ENCODE measurements at places on chromosomes 2 and 18.

GRCh38 chr2:241298673-241299072, 16.8 kb downstream of the HDLBP start:
- H3K4me1 ChIP-seq = peaks cover 11% of the 10 kb centered on the region
- no peak for DNase-seq
- no peaks in the 10 kb centered on the region for H3K36me3 ChIP-seq
- H3K27me3 ChIP-seq = no peaks in the 10 kb centered on the region

DNA sequence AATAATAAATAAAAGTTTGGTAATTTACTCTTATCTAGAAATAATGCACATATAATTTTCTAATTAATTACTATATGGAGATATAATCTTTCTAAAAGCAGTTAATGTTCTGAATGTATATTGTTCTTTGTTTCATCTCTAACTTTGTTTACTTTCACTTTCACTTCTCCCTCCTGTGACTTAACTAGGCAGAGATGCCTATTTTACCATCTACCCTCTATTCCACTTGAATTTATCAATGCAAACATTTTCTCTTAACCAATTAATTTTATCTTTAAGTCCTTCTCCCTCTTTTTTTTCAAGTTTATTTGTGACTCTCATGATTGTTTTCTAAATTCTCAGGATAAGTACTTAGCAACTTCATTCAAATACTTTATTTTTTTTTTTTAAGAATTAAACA, 55.1 kb upstream of the IL1RL1 start:
- H3K27me3 ChIP-seq = peaks cover 13% of the 10 kb centered on the region
- H3K4me3 ChIP-seq = peak overlapping the region; percentile 22
- no peak overlapping the region for H3K27ac ChIP-seq
- no peaks in the 10 kb centered on the region for H3K36me3 ChIP-seq

- H3K36me3 ChIP-seq = no peaks in the 10 kb centered on the region
- no peaks in the 10 kb centered on the region for H3K27me3 ChIP-seq
- peaks cover 100% of the 10 kb centered on the region for H3K4me1 ChIP-seq
Measured at GRCh38 chr2:37664231-37664643, 7.2 kb downstream of the CDC42EP3 start.

DNA sequence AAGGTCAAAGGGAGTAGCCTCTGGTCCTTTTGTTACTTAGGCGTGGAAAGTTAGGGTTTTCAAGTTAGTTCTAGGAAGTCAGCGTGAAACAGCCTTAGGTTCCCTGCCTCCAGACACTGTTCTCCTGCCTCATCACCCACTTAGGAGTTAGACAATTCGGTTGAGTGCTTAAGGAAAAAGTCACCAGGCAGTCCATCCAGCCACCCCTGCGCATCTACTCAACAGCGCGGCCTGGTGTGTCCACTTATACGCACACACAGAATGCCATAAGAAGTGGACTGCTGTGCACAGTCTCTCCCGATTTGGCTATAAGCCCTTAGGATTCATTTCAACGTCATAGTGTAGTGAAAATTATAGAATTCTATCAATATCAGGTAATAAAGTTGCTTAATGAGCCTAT, 470.8 kb upstream of the TNP1 start:
- DNase-seq = no peak
- peaks cover 25% of the 10 kb centered on the region for H3K4me1 ChIP-seq
- no peaks in the 10 kb centered on the region for H3K36me3 ChIP-seq
- no peak overlapping the region for H3K4me3 ChIP-seq
- H3K27ac ChIP-seq = no peak overlapping the region

DNA sequence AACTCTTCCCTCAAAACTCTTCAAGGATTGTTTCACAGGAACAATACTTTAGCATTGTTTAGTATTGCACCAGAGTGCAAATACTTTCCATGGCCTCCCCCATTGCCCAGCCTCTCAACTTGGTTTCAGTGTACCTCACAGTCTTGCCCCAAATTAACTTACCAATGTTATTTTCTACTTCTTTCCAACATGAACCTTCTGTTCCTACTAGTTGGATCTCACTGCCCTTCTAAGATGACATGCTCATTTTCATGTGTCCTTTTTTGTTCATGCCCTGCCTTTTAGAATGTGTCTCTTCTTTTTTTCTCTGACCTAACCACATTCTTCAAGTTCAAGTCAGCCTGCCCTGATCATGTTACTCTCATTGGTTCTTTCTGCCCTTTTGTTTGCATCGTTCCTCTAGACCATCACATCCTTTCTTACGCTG, 4.1 kb downstream of the SPATS2L start:
- no peaks in the 10 kb centered on the region for H3K27me3 ChIP-seq
- peak overlapping the region; percentile 19 for H3K27ac ChIP-seq
- DNase-seq = no peak

- no peak overlapping the region for H3K4me3 ChIP-seq
- no peaks in the 10 kb centered on the region for H3K36me3 ChIP-seq
- no peaks in the 10 kb centered on the region for H3K27me3 ChIP-seq
Measured at GRCh38 chr18:57772387-57772799, 30.7 kb downstream of the ATP8B1 start.

GRCh38 chr2:65227020-65227455, 593 bp upstream of the ACTR2 start:
- H3K27me3 ChIP-seq = no peaks in the 10 kb centered on the region
- peak overlapping the region; percentile 99 for H3K4me3 ChIP-seq
- H3K36me3 ChIP-seq = peaks cover 15% of the 10 kb centered on the region
- peaks cover 50% of the 10 kb centered on the region for H3K4me1 ChIP-seq
- no peak for DNase-seq
- peak overlapping the region; percentile 98 for H3K27ac ChIP-seq

DNA sequence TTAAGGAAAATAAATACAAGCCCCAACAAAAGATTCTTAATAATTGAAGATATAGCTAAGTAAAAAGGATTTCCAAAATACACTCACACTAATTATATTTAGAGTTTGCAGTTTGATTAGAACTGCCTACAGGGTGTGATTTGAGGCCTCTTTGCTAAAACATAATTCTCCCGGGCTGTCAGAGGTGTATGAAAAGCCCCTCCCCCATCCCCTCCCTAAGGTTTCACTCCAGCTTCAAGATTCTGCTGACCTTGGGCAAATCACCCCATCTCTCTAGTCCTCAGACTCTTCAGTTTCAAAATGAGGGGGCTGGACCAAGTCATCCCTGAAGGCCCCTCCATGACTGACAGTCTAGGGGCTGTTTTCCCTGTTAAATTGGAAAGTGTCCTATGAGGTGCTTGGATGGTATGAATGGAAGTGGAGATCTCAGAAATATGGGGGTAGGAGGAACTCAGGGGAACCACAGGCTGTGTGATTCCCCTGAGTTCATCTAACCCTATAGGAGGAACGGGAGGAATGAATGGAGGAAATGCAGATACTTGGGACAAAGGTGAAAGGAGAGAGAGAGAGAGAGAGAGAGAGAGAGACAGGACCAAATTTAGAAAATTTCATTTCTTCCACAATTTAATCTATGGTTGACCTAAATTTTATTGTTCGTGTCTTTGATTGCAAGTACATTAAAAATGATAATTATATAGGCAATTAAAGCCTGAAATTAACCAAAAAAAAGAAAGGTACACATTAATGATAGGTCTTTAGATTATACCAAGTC, 107.5 kb downstream of the SPP2 start:
- H3K36me3 ChIP-seq = no peaks in the 10 kb centered on the region
- no peak overlapping the region for H3K4me3 ChIP-seq
- H3K27ac ChIP-seq = no peak overlapping the region
- peaks cover 20% of the 10 kb centered on the region for H3K27me3 ChIP-seq
- H3K4me1 ChIP-seq = no peaks in the 10 kb centered on the region

DNA sequence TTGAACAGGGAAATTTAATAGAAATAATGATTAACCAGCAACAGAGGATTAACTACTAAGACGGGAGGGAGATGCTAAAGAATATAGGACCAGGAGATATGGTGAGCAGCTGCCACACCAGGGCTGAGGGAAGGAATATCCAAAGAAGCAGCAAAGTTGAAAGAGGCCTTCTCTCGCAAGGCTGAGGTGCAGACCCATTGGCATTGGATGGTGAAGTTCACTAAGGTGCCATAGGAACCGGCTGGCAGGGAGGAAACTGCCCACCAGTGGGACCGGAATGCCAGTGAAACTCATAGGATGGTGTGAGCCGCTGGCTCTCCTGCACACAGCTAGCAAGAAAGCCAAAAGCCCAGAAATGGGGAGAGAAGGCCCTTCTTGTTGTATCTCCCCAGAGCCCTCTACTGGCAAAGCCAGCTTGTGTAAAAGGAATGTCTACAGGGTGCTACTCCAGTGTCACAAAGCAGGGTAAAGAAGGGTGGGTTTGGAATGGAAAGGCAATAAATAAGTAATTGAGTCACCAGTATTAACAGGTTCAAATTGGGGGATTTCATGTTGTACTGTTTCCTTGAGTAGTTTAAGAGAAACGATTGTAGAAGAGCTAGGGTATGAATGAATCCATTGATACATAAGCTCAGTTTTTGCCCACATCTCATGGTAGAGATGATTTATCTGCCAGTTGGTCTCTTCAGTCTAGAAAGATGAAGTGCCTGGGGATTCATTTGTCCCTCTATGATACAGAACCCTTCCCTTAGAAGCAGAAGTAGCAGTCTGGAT, 36.0 kb downstream of the FARP2 start:
- no peak for DNase-seq
- no peaks in the 10 kb centered on the region for H3K27me3 ChIP-seq
- peaks cover 7% of the 10 kb centered on the region for H3K36me3 ChIP-seq
- no peak overlapping the region for H3K4me3 ChIP-seq
- H3K4me1 ChIP-seq = peaks cover 7% of the 10 kb centered on the region

DNA sequence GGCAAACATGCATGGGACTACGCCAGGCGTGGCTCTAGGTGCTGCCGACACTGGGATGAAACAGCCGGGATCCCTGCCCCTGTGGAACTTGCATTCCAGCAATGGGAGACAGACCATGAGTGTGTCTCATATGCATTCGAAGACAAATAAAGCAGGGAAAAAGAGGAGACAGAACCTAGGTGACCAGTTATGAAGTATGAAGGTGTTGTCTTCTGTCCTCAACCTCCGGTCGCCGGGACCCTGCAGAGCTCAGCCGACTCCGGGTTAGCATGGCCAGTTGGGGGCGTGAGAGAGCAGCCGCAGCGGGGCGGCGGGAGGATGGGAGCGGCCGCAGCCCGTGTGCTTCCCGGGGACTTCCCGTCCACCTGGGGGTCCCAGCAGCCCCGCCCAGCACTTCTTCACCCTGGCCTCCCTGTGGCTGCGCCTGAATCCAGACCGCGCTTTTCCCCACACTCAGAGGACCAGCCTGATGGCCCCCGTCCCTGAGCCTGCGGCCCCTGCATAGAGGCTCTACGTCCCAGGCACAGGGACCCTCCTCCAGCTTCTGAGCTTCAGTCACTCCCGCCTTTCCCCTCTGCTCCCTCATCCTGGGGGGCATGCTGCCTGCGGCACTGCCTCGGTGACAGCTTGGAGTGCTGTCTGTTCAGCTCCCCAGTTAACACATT, 11.4 kb downstream of the ID2 start:
- no peak overlapping the region for H3K27ac ChIP-seq
- peak; percentile 29 for DNase-seq
- H3K4me3 ChIP-seq = peak overlapping the region; percentile 31
- no peaks in the 10 kb centered on the region for H3K4me1 ChIP-seq
- H3K36me3 ChIP-seq = no peaks in the 10 kb centered on the region
- H3K27me3 ChIP-seq = peaks cover 3% of the 10 kb centered on the region

- H3K27ac ChIP-seq = peak overlapping the region; percentile 75
- no peak overlapping the region for H3K4me3 ChIP-seq
- H3K4me1 ChIP-seq = peaks cover 50% of the 10 kb centered on the region
- H3K36me3 ChIP-seq = no peaks in the 10 kb centered on the region
Measured at GRCh38 chr18:10015941-10016819, 102.4 kb downstream of the VAPA start.

DNA sequence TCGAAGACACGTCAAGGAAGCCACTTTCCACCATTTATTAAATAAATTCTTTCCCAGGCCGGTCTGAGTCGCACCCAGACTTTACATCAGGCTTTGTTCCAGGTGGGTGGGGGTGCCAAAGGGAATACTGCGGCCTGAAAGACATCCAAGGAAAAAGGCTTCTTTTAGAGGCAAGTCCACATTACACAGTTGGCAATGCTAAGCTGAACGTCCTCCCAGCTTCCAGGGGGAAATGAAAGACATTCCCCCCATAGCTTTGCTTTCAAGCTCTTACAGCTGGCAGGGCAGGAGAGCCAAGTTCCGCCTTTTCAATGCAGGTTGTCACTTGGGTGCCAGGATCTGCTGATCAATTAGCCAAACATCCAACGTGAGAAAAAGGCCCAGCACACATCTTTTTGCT, 36.5 kb upstream of the PTPN4 start:
- no peak for DNase-seq
- H3K27ac ChIP-seq = no peak overlapping the region
- no peaks in the 10 kb centered on the region for H3K27me3 ChIP-seq
- H3K4me3 ChIP-seq = no peak overlapping the region
- no peaks in the 10 kb centered on the region for H3K4me1 ChIP-seq

DNA sequence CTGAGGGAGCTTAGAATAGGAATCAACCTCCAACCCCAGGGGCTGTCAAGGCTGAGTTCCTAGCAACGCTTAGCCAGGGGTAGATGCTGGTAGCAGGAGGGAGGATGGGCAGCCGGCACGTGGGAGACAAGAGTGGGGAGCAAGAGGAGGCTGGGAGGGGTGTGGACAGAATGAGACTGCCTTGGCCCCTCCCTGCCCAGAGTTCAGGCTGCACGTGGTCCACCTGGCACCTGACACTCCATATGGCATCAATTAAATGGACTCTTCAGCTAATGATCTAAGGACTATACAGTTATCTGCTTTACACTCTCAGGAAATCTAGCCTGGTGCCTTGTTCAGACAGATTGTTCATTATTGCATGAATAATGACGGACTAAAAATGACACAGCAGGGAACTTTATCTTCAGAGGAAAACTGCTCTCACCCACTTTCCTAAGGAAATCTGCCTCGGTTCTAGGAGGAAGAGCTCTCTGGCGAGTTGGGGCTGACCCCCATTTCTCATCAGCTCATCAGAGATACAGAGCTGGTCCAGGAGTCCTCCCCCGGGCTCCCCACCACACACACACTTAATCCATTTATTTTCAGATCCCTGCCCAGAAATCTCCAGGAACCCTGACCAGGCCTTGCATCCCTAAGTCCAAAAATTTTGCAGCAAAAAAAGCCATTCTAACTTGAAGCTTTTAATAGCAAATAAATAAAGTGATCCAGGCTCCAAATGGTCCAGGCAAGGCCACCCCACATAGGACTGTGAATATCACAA, 102.1 kb upstream of the CDC42EP3 start:
- no peak overlapping the region for H3K27ac ChIP-seq
- H3K4me3 ChIP-seq = no peak overlapping the region
- no peak for DNase-seq
- no peaks in the 10 kb centered on the region for H3K27me3 ChIP-seq
- H3K4me1 ChIP-seq = peaks cover 3% of the 10 kb centered on the region

- H3K27me3 ChIP-seq = no peaks in the 10 kb centered on the region
- no peak for DNase-seq
- H3K36me3 ChIP-seq = no peaks in the 10 kb centered on the region
- H3K4me3 ChIP-seq = no peak overlapping the region
- no peak overlapping the region for H3K27ac ChIP-seq
Measured at GRCh38 chr2:165376571-165376975, 92.9 kb upstream of the CSRNP3 start.

DNA sequence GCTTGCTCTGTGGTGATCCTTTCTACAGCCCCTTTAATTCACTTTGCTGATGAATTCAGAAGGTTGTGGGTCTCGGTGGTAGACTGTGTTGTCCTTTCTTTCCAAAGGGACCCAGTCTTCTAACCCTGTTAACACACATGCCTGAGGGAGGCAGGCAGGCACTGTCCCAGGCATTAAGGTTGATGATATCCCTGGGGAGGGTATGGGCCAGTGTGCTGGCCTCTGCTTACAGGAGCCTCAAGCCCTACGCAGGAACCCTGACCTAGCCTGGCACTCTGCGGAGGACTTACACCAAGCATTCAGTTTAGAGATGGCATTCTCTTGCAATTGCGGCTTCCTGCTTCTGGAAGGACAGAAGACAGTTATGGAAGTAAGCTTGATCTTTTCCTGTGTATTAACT, 102.5 kb downstream of the PKP4 start:
- H3K4me3 ChIP-seq = no peak overlapping the region
- no peaks in the 10 kb centered on the region for H3K4me1 ChIP-seq
- no peak for DNase-seq
- H3K27ac ChIP-seq = no peak overlapping the region
- H3K27me3 ChIP-seq = no peaks in the 10 kb centered on the region
